ENCODE measurements at places on chromosomes 5 and 9. TPM values are rescaled to one million over a fixed set of nuclear protein-coding genes. Genes with fewer than 3 reads are reported as not detected.
A peak's percentile ranks its signal among the peaks of the same experiment; 100 is the strongest.

DNA sequence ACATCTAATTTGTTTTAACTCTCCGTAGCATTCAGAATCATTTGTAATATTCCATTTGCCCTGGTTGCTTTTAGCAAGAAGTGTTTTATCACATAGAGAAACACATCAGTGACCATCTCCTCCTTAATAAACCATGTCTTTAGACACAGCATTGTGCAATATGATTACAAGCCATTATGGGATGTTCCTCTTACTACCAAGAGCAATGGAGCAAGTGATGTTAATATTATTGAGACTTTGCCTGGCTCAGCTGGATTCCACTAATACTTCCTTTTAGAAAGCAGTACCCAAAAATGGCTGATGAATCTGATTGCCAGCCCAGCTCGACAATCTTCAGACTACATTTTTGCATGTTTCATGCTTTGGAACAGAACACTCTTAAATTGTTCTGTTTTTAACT, 364.2 kb downstream of the OSTF1 start:
- DNase-seq: no peak

The NSD1 gene
- total RNA-seq: 40.2 TPM

GRCh38 chr9:88076286-88077070, 61.8 kb downstream of the SPATA31C2 start:
- DNase-seq: peak; percentile 67

The TPRN gene
- total RNA-seq: 8.2 TPM

DNA sequence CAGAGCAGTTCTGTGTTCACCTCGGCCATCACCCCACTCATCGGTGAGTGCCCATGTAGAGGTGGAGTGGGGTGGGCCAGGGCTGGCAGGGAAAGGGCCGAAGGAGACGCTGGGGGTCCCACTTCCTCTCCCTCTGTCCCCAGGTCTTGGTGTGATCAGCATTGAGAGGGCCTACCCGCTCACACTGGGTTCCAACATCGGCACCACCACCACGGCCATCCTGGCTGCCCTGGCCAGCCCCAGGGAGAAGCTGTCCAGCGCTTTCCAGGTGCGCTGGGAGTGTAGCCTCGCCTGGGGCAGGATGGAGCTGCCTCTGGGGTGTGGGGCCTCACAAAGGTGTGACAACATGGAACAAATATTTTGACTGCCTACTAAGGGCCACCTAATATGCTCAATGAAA, 3.7 kb downstream of the PFN3 start:
- DNase-seq: no peak

GRCh38 chr9:90521811-90522570, 120.6 kb downstream of the DIRAS2 start:
- no peak for DNase-seq

GRCh38 chr5:36945687-36946086, 69.1 kb downstream of the NIPBL start:
- DNase-seq: no peak

The PCDHGA8 gene
- total RNA-seq: 9.3 TPM

DNA sequence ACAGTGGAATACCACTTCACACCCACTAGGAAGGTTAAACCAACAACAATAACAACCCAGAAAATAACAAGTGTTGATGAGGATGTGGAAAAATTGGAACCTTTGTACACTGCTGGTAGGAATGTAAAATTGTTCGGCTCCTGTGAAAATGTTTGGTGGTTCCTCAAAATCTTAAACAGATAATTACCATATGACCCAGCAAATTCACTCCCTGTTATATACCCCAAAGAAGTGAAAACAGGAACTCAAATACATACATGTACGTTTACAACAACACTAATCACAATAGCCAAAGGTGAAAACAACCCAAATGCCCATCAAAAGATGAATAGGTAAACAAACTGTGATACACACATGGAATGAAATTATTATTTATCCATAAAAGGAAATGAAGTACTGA, 178.5 kb upstream of the PHYKPL start:
- no peak for DNase-seq

DNA sequence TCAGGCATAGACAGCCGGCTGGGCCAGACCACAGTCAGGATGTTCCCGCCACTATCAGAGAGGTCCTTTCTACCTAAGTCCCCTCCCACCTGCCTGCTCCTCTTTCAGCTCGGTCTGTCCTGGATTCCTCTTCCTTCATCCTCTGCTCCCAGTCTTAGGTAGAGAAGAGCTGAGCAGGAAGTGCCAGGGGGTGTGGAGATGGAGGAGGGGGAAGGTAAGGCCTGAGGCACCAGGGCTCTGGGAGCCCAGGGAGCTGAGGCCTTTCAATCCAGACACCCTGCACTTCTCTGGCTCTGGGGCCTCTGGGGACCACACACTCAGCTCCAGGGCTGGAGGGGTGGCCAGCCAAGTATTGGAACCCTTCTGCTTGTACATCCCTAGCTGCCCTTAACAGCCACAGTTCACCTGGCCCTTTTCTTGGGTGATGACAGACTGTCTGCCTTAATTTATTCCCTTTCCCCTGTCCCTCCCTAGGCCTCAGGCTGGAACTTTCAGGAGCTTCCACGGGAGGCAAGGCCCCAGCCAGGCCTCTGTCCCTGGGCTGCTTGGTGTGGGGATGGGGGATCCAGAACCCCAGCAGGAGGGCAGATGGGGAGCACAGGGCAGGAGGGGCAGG, 15.6 kb downstream of the IRF1 start:
- no peak for DNase-seq

The SLC34A1 gene
- not detected for total RNA-seq

GRCh38 chr5:157252711-157253465, 13.0 kb upstream of the CYFIP2 start:
- no peak for DNase-seq

DNA sequence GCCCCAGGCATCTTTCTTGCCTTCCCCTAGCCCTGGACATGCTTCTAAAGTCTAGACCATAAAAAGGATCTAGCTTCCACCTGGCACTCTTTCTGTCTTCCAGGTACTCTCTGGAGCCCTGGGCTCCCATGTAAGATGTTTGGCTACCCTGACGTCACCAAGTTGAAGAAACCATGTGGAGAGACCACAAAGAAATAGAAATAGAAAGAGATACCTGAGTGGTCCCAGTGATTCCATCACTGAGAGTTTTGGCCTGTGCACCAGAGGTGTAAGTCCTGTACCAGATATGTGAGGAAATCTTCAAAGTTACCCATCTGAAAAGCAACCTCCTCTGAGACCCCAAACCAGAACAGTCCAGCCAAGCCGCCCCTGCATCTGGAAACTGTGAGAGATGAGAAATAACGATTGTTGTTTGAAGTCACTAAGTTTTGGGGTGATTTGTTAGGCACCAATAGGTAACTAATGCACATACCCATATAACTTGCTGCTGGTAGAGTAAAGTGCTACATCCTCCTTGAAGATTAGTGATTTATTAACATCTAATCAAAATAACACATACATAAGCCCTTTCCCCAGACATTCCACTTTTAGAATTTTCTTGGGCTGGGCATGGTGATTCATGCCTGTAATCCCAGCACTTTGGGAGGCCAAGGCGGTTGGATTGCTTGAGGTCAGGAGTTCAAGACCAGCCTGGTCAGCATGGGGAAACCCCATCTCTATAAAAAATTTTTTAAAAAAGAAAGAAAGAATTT, 85.7 kb upstream of the LHFPL2 start:
- DNase-seq: no peak

The PPIC gene
- 21.0 TPM for total RNA-seq

GRCh38 chr5:59293700-59294099, 599.8 kb downstream of the PDE4D start:
- DNase-seq: no peak

DNA sequence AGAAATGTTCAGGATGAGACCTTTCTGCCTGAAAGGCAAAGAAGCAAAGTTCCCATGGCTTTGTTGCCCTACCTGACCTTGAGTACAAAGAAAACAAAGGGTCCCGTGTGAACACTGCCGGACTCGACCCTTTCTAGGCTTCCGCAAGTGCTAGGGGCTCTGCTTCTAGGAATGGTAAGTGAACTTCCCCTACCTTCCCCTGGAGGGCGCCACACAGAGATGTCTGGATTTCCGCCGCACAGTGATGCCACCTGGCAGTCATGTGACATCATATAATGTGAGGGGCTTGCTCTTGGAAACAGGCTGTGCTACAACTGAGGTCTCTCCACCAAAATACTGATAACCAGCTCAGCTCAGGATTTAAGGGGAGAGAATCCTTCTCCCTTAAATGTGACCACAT, 56.6 kb downstream of the HSD17B3 start:
- DNase-seq: no peak

The CYLC2 gene
- not detected for total RNA-seq

- DNase-seq: no peak
Measured at GRCh38 chr9:21872696-21873095, 70.3 kb downstream of the MTAP start.

- no peak for DNase-seq
Measured at GRCh38 chr5:97854871-97855762, 672.1 kb upstream of the RIOK2 start.

The FCN1 gene
- 1.5 TPM for total RNA-seq

The ROPN1L gene
- not detected for total RNA-seq

Measured in tibial nerve (tissue), 4 donors.